ENCODE measurements at places on chromosomes 3 and 15.

GRCh38 chr15:78540871-78541743 is 863 bp downstream of the PSMA4 start:
- DNase-seq = peak; percentile 12

- DNase-seq = no peak
Observed at GRCh38 chr3:68866157-68866556, 66.2 kb downstream of the TAFA4 start.

DNA sequence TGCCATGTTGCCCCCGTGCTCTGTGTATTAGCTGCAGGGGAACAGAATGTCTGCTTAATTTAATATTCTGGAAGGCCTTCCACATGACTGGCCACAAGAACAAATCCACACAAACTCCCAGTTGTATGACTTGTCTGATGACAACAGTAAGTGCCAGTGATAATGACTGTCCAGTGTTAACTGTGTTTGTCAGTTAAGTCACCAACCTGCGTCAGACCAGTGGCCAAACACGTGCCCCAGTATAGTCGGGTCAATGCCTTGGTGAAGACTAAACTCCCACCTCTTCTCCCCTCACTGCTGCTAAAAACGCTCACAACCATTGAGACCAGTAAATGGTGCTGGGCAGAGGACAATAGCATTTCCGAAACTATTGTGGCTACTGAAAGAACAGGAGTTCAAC is 9.8 kb upstream of the ATP13A5 start:
- no peak for DNase-seq

- DNase-seq = no peak
Observed at GRCh38 chr3:40255532-40255931, 54.0 kb upstream of the EIF1B start.

- no peak for DNase-seq
Observed at GRCh38 chr3:100360757-100361496, 26.4 kb downstream of the NIT2 start.

DNA sequence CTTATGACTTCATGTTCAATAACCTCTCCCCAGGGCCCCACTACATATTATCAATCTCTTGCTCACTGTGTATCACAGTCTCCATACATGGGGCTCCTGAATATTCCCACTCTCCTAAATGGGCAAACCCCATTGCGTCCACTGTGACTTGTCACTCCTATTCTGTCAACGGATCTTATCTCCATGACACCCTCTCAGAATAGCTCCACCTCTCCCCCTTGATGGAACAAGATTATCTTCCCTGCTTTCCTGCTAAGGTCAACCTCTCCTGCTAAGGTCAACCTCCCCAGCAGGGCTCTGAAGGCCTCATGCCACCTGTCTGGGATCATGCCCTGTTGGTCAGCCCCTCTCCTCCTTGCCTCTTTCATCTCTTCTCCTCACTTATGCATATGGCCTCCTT is 1.8 kb downstream of the CLDN18 start:
- no peak for DNase-seq

GRCh38 chr3:167918008-167918596 is 177.6 kb downstream of the GOLIM4 start:
- no peak for DNase-seq

- DNase-seq = peak; percentile 60
Observed at GRCh38 chr3:56980798-56981390, 79.6 kb upstream of the SPATA12 start.

GRCh38 chr3:194631696-194632095 is 1.5 kb downstream of the TMEM44 start:
- no peak for DNase-seq

DNA sequence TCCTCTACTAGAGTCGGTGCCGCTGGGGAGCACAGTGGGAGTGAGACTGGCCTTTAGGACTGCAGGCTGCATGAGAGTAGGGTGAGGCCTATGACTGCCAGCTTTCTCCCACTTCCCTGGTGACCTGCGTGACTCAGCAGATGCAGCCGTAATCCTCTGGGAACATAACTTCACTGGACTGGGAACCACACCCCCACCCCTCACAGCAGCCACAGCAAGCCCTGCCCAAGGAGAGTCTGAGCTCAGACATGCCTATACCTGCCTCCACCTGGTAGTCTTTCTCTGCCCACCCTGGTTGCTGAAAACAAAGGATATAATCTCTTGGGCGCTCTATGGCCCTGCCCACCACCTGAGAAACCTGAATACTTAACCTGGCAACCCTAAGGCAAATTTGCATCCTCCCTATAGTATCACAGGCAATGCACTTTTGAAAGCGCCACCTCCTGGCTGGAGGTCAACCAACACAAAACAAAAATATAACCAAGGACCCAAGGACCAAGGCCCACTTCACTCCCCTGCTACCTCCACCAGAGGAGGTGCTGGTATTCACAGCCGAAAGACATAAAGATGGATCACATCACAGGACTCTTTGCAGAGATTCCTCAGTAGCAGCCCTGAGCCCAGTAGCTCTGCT is 308.9 kb downstream of the CTNNB1 start:
- DNase-seq = no peak

DNA sequence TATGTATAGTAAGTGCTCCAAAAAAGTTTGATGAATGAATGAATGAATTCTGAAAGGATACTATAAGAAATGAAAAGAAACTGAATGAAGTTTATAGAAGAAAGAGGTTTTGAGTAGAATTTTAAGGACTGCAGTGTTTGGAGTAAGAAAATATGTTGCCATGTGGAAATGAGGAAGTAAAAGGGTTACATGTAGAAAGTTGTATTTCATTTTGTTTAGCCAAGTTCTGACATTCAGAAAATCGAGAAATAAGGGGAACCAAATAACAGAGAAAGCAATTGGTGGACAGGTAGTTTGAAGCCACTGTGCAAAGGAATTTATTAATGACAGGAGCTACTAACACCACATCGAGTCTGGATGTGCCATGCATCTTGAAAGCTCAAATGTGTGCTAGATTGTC is 200.7 kb downstream of the SATB1 start:
- DNase-seq = no peak

GRCh38 chr3:191343115-191343514 is 12.8 kb upstream of the UTS2B start:
- DNase-seq = no peak

DNA sequence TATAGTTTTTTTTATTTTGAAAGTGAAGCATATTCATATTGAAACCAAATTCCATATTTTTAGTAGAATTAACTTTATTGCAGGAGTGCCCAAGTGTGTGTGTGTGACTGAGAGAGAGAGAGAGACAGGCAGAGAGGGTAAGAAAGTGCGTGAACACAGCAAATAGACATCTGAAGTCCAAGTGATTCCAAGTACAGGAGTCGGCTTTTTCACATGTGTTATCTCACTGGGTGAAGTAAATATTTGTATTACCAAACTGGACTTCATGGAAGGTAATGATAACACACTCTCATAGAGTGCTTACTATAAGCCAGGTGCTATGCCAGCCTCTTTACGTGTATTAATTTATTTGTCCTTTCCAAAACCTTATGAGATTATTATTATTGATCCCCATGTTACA is 12.0 kb downstream of the PARP14 start:
- DNase-seq = no peak

DNA sequence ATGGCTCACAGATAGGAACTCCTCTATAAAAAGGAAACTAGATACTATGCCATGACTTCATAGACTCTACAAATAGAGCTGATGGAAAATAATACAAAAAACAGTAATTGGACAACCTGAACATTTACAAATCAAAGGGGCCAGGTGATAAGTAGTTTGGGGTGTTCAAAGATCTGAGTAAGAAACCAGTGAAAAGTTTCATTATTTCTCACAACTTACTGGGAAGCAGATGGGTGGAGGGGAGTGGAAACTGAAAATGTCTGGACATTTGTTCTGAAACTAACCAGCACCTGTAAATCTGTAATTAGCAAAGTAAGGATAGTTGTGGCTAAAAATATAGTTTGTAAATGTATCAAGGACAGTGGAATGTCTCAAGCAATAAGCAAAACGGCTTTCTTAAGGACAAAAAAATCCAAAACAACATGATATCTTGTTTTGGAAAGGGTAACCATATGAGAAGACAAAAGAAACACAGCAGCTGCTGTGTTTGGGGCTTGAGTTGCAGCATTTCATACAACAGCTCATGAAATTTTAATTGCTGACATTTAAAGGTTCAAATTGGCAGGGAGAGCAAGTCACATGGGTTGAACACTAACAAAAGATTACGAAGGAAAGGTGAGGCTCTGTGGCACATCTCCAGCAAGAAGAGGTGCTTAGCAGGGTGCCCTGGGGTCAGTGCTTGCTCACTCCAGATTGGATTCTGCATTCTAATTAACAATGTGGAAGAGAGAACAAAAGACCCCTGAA is 26.8 kb upstream of the THBS1 start:
- no peak for DNase-seq

DNA sequence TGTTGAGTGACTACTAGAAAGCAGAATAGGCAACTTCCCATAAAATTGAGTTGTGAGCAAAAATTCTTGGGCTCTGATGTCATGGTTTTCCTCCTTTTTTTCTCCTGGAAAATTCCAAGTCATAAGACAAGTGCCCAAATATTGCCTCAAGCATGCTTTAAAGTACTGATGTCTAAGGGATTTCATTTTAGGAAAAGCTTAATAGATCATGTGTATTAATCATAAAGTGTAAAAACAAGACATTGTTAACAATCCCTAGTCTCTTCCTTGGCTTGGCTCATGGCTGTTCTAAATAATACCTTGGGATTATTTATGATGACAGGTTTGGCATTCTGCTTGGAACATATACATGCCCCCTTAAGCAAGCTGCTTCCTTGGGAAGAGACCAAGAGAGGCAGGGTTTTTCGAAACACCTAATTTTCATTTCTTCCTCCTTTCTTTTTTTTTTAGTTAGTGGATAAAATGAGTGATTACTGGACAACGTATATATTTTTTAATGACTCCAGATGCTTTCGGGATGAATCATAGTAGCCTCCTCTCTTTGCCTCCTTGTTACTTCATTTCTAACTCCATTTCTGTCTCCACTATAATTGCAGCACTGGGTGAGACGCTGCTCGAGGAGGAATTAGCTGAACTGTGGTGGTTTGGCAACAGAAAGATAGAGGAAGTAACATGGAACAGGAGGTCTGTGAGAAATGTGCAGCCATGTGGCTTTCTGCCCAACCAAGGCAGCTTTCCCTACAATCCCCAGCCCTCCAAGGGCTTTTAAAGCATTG is 104.9 kb downstream of the TPRG1 start:
- no peak for DNase-seq

DNA sequence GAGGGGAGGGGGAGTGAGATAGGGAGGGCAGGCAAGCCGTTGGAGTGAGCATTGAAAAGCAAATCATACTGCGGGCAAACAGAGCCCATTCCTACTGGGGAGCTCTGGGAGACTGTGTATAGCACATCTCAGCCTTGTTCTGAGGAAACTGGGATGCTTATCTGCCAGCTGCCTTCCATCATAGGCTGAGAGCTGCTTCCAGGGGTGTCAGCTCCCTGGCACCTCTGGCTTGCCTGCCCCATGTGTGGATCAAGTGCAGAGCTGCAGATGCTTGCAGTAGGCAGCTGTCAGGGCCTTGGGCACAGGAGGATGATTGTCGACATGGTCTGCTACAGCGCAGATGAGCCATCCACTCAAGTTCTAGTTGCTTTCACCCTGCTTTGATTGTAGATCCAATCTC is 86.8 kb downstream of the CHRNA7 start:
- DNase-seq = no peak

DNA sequence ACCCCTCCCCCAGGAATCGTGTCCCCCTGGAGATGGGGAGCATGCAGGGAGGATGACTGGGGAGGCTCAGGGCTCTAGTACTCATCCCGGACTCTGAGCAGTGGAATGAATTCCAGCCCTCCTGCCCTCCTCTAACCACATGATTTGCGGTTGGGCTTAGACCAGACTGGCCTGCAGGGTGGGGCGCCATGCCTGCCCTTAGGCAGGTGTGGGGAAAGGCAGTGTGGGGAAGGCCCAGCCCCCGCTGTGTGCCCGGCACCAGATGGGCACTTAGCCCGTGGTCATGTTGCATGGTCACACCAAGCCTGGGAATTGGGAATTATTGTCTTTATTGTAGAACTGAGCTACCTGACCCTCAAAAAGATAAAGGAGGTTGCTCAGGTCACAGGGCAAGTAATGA is 283.8 kb downstream of the TLE3 start:
- no peak for DNase-seq

- peak; percentile 64 for DNase-seq
Observed at GRCh38 chr15:25783607-25784540, 79.3 kb downstream of the ATP10A start.

DNA sequence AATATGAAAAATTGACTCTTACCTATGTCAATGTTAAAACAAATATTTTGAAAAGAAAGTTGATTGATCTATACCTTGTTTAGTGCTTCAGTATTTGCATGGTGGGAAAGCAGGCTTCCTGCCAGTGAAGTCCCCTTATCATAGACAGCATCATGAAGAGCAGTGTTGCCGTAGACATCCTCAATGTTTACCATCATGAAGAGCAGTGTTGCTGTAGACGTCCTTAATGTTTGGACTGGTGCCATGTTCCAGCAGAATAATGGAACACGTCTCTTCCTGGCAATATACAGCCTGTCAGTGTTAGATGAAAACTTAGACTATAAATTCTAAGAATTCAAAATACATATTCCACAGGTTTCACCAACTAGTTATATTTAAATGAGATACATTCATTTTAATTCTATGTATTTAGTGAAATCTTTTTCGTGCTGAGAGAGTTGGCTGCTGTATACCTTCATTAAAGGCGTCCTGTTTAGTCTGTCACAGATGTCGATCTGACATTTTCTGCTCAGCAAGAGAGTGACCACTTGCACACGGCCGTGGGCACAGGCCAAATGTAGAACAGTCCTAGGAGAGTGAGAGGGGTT is 116.8 kb downstream of the LMLN start:
- DNase-seq = no peak

- no peak for DNase-seq
Observed at GRCh38 chr3:142972092-142972753, 8.7 kb upstream of the PAQR9 start.

GRCh38 chr3:177330779-177331178 is 133.5 kb upstream of the TBL1XR1 start:
- no peak for DNase-seq

DNA sequence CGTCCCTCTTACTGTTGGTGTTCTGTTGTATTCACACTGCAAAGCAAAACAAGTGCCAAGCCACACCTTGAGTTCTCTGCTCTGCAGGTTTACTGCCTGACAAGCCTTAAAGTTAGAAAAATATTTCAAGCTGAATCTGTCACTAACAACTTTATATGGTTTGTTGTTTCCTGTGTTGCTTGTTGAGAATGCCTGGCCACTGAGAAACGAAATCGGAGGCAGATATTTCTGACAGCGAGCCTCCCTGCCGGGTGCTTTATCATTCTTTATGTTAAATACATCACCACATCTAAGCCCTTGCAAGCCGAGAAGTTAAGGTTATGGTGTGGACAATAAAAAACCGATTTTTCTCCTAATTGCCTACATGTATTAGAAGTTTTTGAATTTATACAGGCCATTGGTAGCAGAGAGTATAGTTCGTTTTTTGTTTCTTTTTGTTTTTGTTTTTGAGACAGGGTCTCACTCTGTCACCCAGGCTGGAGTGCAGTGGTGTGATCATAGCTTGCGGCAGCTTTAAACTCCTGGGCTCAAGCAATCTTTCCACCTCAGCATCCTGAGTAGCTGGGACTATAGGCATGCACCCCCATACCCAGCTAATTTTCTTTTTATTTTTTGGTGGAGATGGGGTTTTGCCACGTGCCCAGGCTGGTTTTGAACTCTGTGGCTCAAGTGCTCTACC is 188.4 kb upstream of the ICE2 start:
- no peak for DNase-seq

GRCh38 chr3:10371167-10371566 is 50.3 kb upstream of the SEC13 start:
- DNase-seq = no peak

- no peak for DNase-seq
Observed at GRCh38 chr15:101063212-101063611, 144.1 kb downstream of the LRRK1 start.

Data from stimulated activated CD4-positive, alpha-beta T cell treated with anti-CD3 and anti-CD28 coated beads, Interleukin-2, amount 100 ng/mL, for 24 hours (primary cell).